ENCODE measurements at places on chromosomes 5 and 9. TPM values are rescaled to one million over a fixed set of nuclear protein-coding genes. Genes with fewer than 3 reads are reported as not detected.
A peak's percentile ranks its signal among the peaks of the same experiment; 100 is the strongest.

DNA sequence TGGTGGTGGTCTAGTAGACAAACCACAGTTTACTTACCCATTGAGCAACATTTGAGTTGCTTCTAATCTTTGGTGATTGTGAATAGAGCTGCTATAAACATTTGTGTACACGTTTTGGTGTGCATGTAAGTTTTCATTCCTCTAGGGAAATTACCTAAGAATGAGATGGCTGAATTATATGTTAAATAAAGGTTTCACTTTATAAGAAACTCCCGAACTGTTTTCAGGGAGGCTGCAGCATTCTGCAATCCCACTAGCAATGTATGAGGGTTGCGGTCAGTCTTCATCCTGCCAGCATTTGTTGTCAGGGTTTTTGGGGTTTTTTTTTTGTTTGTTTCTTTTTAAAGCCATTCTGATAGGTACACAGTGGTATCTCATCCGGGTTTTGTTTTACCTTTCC, 45.7 kb upstream of the PPARGC1B start:
- DNase-seq = peak; percentile 54

The SPATA31C1 gene
- total RNA-seq = not detected

DNA sequence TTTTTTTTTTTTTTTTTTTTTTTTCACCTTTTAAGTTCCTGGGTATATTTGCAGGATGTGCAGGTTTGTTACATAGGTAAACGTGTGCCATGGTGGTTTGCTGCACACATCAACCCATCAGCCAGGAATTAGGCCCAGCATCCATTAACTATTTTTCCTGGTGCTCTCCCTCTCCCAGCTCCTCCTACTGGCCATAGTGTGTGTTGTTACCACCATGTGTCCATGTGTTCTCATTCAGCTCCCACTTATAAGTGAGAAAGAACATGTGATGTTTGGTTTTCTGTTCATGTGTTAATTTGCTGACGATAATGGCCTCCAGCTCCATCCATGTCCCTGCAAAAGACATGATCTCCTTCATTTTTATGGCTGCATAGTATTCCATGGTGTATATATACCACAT, 350.5 kb downstream of the MAN2A1 start:
- DNase-seq = peak; percentile 19

- no peak for DNase-seq
These were observed 281.9 kb upstream of the TUSC1 start for GRCh38 chr9:25960178-25960577.

The SCGB3A2 gene
- not detected for total RNA-seq

GRCh38 chr9:91223000-91223399, 138.7 kb downstream of the AUH start:
- DNase-seq = no peak

The HOMER1 gene
- 12.8 TPM for total RNA-seq

DNA sequence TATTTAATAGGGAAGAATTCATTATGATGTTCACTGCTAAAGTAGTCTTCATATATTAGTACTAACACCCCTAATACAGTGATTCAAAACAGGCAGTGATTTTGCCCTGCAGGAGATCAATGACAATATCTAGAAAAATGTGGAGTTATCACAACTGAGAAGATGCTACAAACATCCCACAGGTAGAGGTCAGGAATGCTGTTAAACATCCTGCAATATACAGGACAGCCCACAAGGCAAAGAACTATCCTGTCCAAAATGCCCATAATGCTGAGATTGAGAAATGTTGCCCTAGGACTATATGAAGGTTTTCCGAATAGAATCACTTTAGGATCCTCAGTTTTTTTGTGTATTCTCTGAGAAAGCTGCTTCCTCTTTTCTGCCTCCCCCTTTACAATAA, 15.3 kb downstream of the RORB start:
- no peak for DNase-seq

The FOXD4 gene
- 1.2 TPM for total RNA-seq

DNA sequence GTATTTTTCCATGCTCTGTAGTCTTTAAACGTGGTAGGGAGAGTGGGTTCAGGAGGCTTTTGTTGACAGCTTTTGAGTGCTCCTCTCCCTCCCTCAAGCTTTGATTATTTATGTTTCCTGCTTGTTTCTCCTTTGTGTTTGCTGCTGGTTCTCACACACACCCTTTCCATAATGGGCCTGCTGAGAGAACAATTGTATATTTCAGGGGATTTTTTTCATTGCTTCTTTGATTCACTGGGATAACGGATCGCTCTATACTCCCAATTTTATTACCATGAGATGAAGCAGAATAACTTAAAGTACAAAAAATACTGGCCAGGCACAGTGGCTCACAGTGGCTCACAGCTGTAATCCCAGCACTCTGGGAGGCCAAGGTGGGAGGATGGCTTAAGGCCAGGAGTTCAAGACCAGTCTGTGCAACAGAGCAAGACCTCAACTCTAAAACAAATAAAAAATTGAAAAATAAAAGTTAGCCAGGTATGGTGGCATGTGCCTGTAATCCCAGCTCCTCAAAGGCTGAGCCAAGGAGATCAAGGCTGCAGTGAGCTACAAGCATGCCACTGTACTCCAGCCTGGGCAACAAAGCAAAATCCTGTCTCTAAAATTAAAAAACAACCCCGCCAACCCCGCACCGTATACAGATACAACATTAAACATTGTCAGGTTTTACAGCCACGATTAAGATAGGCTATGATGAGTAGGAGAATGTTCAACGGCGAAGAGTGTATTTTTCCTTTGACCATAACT, 66.9 kb downstream of the USP20 start:
- DNase-seq = no peak

DNA sequence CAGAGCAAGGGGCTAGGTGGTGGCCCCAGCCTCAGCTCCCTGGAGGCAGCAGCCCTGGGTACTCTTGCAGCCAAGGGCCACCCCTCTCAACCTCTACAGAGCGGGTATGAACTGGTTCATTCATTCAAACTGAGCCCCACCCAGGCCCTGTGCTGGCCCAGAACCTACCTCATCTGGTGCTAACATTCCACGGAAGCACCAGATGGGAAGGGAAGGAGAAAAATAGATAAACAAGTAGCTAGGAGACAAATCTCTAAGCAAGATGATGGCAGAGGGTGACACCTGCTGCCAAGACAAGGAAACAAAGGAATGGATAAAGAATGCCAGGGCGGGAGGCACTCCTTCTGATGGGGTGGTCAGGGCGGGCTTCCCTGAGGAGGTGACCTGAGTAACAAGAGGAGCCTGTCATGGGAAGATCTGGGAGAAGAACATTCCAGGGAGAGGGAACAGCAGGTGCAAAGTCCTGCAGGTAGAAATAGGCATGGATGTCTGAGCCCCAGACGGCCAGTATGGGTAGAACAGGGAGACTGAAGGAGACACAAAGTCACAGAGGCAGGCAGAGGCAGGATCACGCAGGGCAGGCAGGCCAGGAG, 6.1 kb downstream of the ST6GALNAC4 start:
- no peak for DNase-seq

DNA sequence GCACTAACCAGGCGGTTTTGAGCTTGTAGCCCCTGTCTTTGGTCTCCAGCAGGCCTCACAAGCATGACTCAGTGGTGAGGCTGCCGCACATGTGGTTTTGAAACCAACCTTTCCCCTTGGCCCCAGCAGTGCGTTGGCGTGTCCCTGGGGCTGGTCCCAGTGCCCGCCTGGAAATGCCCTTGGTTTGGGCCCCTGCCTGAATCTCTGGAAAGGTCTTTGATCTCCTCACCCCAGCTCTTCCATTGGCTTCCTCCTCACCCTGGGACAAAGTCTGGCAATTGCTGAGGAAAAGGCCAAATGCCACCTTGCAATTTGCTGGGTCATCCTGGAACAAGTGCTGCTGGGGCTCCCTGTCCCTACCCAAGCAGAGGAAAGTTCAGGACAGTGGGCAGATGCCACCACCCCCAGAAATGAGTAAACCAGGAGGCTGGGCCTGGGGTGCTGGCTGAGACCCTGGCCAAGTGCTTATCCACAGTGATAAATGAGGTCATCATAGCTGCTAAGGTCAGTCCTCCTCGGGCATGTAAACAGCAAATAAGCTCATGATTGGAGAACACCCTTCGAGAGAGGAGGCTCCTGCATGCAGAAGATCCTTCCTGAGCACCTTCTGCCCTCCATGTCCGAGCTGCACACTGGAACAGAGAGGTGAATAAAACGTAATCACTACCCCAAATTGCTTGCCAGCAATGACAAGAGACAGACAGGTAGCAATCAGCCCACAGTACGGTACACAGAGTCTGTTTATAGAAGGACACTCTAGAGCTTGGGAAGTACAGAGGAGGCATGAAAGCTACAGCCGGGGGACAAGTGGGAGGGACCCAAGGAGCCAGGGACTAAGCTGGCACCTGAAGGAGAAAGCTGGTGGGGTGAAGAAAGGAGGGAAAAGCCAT, 98.9 kb upstream of the CPEB4 start:
- peak; percentile 62 for DNase-seq

DNA sequence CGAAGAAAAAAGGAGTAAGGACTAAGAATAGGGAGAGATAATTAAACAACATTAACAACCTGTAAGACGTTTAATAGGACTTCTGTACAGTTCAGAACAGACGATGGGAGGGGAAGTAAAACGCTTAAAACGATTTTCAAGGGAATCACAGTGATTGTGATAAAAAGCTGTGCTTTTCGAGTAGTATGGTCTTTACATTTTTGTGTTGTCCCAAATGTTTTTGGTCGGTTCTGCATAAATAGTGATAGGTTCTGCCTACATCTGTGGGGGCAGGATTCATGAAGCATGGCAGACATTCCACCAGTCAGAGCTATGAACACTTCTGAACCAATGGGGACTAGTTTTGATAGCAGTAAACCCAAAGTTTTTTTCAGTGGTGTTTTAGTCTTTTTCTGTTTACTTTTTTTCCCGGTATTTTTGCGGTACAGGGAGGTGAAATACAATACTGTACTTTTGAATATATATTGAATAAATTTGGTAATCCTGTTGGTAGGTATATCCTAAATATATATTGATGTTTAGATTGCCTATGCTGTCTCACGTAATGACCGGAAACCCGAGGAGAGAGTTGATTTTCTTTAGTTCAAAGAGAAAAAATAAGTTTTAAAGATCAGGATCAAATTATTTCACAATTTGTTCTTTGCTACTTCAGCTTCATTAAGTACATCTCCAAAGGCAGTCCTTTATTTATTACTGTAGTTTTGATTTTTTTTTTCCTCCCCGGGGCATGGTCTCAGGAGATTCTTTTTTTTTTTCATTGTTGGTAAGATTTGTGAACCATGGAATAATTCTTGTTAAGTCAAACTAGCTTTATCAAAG, 1.3 kb downstream of the ERBIN start:
- DNase-seq = peak; percentile 58

The RNF208 gene
- total RNA-seq = 0.31 TPM

The GZMA gene
- not detected for total RNA-seq

DNA sequence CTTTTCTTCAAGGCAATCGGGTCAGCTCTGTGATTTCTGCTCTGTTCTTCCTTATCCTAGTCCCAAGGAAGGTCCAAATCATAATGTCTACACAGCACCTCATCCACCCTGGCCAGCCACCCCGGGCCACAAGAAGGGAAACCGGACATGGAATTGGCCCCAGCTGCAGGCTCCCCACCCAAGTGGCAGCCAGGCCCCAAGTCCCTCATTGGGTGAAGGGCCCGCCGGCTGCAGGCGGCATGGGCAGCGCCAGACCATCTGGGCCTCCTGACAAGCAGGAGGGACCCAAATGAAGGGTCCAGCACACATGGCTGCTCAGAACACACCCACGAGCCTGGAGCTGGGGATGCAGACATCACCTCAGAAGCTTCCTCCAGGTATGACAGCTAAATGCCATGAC, 33.7 kb downstream of the BICD2 start:
- no peak for DNase-seq

All from H4 (cell line).